ENCODE measurements at places on chromosomes 1 and 21.

- DNase-seq: no peak
These were observed 46.8 kb downstream of the TMPRSS15 start for GRCh38 chr21:18356801-18357200.

GRCh38 chr1:21621761-21622436 lies 47.3 kb downstream of the RAP1GAP start:
- no peak for DNase-seq

- DNase-seq: no peak
These were observed 411.9 kb downstream of the ZP4 start for GRCh38 chr1:237478842-237479241.

- DNase-seq: no peak
These were observed 143.0 kb downstream of the MRPL39 start for GRCh38 chr21:25464275-25464674.

GRCh38 chr21:36806103-36806502 lies 107.2 kb downstream of the SIM2 start:
- DNase-seq: no peak

- no peak for DNase-seq
These were observed 33.9 kb upstream of the LAMC2 start for GRCh38 chr1:183152180-183152579.

DNA sequence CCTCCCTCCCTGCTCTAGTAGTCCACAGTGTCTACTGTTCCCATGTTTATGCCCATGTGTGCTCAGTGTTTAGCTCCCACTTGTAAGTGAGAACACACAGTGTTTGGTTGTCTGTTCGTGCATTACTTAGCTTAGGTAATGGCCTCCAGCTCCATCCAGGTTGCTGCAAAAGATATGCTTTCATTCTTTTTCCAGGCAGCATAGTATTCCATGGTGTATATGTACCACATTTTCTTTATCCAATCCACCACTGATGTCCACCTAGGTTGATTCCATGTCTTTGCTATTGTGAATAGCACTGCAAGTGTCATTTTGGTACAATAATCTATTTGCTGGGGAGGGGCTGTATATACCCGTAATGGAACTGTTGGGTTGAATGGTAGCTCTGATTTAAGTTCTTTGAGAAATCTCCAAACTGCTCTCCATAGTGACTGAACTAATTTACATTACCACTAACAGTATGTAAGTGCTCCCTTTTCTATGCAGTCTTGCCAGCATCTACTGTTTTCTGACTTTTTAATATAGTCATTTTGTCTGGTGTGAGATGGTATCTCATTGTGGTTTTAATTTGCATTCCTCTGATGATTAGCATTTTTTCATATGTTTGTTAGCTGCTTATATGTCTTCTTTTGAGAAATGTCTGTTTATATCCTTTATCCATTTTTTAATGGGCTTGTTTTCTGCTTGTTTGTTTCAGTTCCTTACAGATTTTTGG lies 191.9 kb upstream of the DMRTA2 start:
- no peak for DNase-seq

GRCh38 chr1:29691499-29691898 lies 455.2 kb downstream of the PTPRU start:
- DNase-seq: no peak

DNA sequence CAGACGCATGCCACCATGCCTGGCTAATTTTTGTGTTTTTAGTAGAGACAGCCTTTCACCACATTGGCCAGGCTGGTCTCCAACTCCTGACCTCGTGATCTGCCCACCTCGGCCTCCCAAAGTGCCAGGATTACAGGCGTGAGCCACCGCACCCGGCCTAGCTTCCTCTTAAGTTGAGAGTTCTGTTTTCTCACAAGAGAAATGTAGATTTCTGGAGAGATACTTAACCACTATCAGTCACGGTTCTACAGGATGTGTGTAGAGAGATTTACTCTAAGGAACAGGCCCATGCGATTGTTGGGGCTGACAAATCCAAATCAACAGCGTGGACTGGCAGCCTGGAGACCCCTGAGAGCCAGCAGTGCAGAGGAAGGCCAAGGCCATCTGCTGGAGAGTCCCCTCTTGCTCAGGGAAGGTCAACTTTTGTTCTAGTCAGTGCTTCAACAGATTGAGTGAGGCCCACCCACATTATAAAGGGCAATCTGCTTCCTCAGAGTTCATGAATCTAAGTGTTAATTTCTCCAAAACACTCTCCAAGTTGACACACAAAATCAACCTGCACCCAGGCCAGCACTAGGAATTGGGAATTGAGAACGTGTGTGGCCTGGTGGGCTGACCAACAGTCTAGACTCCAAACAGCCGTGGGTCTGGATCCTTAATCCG lies 38.7 kb downstream of the CHAF1B start:
- DNase-seq: no peak

GRCh38 chr1:2083666-2084065 lies 33.5 kb downstream of the PRKCZ start:
- no peak for DNase-seq

DNA sequence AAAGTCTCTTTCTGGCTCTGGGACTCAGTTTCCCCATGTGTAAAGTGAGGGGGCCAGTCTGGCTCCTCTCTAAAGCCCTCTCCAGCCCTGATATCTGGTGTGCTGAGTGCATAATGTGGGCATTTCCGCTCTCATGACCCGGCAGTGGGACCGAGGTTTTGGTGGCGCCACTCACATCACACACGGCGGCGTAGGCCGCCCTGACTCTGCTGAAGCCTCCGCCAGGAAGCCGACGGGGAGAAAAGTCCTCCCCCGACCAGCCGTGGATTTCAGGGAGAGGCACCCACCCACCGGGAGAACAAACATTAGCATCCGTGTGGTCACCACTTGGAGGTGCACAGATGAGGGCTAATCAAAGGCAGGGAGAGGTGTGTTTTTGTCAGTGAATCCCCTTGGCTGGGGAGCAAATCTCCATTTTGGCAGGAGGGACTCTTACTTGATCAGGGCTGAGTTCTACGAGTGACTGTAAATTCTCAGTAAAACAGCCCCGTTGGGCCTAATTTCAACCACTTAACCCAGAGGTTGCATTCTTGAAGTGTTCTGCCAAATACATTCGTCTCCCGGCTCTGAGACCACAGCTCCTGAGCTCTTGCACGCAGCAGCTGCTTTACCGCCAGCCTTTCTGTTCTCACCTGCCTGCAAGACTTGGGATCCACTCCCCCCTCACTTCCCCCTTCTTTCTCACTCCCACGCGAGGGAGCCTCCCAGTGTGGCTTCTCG lies 118.2 kb downstream of the FOXD2 start:
- DNase-seq: no peak

GRCh38 chr1:167090314-167090942 lies at the start of gene GPA33:
Gene GPA33, minus strand, starts transcription at chr1:167090377. Its CDS starts 90 bp downstream, at chr1:167090287.
- DNase-seq: no peak

GRCh38 chr21:41758550-41758949 lies 8.3 kb downstream of the RIPK4 start:
- no peak for DNase-seq

DNA sequence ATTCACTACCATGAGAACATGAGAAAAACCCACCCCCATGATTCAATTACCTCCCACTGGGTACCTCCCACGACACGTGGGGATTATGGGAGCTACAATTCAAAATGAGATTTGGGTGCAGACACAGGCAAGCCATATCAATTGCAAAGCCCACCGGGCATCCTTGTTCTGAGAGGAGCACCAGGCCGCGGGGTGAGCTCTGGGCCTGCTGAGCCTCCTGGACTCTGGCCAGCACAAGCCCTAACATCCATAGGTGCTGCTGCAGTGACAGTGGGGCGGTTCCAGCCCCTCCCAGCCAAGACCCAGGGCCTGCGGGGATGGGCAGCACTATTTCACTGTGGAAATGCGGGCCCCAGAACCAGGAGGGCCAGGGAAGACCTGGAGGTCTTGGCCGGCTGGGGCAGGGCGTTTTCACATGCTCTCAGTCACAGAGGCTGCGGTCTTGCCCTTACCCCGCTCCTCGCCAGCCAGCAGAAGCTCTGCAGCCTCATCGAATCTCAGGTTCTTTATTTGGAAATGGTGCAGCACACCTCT lies 103.8 kb downstream of the PCBP3 start:
- no peak for DNase-seq

DNA sequence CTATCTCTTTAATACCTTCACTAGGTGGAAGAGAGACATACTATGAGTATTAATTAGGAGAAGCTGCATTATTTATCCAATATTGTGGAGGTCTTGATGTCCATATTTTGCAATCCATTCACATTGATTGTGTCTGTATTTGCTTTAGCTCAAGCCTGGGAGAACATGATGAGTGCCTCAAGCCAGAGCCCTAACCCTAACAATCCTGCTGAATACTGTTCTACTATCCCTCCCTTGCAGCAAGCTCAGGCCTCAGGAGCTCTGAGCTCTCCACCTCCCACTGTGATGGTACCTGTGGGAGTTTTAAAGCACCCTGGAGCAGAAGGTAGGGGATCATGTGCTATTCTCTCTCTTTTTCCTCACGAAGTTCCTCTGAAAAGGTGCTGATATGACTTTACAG lies 99.5 kb downstream of the CC2D1B start:
- DNase-seq: no peak

DNA sequence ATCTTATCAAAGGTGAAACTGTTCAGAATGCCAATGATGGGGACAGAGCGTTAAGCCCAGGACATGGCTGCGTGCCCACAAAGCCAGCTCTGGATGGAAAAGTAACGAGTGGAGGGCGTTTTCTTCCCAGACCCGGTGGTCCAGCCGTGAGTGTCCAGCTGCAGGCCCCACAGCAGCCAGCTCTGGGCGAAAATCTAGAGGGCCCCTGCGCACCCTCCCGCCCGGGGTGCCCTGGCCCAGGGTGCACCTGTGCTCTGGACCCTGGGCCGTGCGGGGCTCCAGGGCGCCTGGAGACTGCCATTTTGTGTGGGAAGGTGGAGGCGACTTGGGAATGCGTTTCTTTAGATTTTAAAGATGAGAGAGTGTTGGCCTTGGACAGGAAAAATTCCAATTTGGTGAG lies 58.8 kb downstream of the SKI start:
- no peak for DNase-seq

Data from GF-D8 (cell line).